ENCODE measurements at places on chromosomes 3 and 15.

- DNase-seq: no peak
These were observed 17.3 kb downstream of the PXK start for GRCh38 chr3:58349792-58350626.

DNA sequence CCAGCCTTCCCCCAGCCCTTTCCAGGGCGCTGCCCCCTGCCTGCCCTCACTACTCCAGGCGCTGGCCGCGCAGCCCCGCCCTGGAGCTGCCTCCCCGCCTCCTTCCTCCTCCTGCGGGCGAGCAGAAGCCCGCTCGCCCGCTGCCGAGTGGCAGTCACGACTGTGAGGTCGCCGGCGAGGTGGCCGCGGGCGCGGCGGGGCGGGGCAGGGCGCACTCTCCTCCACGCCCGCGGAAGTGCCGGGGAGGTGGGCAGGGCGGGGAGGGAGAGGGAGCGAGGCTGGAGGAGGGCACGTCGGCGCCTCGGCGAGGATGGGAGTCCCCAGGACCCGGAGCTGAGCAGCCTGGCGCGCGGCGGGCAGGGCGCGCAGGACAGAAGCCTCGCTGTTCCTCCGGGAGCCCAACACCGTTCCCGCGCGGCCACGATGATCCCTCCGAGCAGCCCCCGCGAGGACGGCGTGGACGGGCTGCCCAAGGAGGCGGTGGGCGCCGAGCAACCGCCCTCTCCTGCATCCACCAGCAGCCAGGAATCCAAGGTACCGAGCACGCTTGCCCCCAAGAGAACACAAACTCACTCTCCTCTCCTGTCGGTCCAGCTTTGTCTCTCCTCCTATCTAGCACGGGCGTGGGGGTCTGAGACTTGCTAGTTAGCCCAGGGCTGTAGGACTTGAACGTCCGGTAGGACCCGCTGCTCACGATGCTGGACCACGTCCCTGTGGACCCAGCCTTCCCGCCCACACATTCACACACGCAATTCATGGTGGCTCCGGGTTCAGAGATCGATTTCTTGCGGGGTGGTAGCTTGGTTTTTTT lies at the start of gene STAC:
Gene STAC, plus strand, starts transcription at position 284 of the 811 bp plus-strand sequence. Its CDS starts 140 bp downstream, at position 424.
- no peak for DNase-seq

DNA sequence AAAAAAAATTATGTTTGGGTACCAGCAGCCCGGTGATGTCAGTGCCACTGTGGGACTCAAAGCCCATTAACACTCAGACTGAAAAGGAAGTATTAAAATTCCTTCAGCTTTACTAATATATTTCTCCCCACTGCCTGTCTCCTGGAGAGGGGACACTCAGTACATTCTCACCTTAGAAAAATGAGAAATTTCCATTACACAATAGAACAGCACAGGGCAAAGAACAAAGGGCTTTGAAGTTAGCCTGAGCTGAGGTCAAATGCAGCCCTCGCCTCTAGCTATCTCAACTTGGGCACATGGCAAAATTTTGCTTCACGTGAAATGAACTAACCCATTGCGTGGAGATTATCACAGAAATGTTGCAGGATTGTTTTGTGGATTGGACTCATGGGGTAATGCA lies 80.8 kb downstream of the RARB start:
- DNase-seq: peak; percentile 65

DNA sequence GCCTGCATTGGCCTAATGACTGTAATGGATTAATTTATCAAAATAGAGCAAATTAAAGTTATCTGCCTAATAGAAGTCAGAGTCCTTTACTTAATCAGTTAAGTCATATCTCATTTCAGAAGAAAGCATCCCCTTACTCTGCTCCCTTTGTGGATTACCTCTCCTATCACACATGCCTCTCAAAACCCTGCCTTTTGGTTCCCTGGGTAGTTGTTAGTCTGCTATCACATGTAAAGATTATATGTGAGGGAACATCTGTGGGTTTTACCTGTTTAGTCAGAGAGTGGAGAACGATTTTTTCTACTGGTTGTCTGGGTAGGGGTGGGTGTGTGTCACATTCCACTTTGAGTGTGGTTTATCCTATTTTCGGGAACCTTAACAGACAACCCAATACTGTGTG lies 16.4 kb downstream of the UBE2E2 start:
- no peak for DNase-seq

GRCh38 chr15:66622591-66623022 lies 56.8 kb upstream of the LCTL start:
- no peak for DNase-seq

GRCh38 chr3:171125010-171125409 lies 98.5 kb upstream of the SLC2A2 start:
- DNase-seq: peak; percentile 70

DNA sequence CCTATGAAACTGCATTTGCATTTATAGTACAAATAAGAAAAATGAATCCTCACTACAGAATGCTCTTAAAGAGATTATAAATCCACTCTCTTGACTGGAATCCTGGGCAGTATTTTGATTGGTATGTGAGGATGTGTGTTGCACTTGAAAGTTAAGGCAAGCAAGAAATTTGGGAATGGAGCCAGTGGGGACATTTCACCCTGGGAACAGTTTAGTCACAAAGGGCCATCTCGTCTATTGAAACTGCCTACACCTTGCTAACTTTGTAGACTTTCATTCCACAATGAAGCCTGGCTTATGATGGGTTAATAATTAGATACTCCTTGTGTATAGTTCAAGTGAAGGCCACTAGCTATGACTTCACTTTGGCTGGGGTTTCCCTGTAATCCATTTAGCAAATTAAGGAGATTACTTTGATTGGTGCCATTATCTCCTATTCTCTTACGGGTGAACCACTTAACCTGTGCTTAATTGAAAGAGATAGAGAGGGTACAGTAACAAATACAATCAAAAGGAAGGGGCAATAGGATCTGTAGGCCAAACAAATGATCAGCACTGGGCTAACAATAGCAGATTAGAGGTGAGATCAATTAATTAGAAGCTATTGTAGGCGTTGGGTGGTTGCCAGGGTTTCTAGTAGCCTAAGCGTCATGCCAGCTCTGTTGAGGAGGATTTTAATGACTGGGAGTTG lies 146.9 kb upstream of the RARB start:
- DNase-seq: no peak

- no peak for DNase-seq
These were observed 70.9 kb downstream of the GMPS start for GRCh38 chr3:155941354-155941753.

GRCh38 chr15:71595846-71596553 lies 214.4 kb upstream of the NR2E3 start:
- peak; percentile 55 for DNase-seq

DNA sequence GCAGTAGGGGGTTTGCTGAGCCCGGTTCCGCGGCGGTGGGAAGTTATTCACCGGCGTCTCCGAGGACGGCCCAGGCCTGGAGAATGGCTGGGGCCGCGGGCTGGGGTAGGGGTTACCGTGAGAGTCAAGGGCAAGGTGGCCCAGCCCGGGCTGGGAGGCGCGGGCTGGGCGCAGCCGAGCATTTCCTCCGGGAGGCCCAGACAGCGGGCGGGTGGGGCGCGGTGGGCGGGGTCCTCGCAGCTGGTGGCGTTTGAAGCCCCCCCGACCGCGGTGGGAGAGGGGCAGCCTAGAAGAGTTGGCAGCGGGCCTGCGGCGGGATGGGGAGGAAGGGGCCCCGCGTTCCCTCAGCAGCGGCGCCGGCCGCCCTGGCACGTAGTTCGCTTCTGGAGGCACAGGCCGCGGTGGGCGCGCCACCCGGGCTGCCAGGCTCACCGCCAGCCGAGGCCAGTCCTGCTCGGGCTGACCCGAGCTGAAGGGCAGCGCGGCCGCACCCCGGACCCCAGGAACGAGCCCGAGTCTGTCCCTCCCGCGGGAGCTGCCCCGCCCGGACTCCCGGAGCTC lies 960 bp upstream of the KLF13 start:
- DNase-seq: peak; percentile 8

DNA sequence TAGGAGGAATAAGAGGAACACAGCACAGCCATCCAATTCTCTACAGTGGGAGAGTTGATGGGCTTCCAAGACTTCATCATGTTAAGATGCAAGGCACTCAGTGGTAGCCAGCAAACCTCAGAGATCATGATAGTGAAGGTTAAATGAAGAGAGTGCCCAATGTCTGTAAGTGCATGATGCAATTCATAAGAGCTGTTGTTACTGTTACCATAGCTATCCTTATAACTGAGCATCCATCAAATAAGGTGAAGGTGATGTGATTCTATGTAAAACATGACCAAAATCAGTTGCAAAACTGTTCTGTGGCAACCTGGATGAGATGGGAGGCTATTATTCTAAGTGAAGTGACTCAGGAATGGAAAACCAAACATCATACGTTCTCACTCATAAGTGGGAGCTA lies 289.7 kb downstream of the MAGI1 start:
- DNase-seq: peak; percentile 66

DNA sequence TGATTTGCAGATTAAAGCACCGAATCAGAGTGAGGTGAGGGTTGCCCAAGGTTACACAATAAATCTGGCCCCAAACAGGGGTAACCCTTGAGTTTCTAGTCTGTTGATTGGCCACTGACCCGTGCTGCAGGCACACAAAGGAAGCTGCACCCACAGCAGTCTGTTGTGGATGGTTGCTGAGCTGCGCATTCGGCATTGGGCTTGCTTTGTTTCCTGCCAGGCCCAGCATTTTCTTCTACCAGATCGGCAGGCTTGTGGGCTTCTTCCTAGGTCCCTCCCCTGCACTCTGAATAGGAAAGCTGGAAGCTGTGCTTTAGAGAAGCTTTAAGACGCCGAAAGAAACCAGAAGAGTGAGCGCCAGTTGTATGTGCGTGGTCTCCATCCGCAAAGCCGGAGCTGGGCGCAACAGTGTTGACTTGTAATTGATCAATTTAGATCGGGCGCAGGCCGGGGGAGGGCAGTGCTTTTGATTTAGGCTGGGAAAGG lies 12.1 kb downstream of the B3GNT5 start:
- peak; percentile 54 for DNase-seq

GRCh38 chr3:193894121-193894863 lies 241.7 kb upstream of the HES1 start:
- DNase-seq: no peak

- peak; percentile 10 for DNase-seq
These were observed 76.2 kb downstream of the LARS2 start for GRCh38 chr3:45464336-45465170.

GRCh38 chr3:12797892-12798558 lies 1.5 kb downstream of the CAND2 start:
- DNase-seq: no peak

DNA sequence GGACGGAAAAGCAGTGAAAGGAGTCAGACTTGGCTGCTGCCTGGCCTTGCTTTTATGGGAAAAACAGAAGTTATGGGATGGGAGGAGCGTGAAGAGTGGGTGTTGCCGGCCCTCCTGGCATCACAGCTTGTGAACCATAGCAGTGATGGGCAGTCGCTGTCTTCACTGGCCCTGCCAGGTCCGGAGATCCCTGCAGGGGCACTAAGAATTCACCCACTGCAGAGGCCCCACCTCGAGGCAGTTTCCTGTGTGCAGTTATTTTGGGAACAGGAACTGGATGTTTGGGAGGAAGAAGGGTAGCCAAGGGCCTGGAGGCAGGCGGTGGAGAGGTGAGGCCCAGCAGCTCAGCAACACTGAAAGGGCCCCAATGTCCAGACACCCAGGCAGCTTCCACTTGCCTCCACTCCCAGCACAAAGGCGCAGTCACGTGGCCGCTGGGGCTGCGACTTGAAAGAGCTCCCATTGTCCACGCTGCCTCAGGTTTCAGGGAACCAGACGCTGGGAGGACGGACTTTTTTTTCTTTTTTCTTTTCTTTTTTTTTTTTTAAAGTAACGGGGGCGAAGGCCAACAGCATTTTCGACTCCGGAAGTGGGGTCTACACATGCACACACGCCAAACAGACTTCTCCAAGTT lies 255.6 kb downstream of the ZNF621 start:
- DNase-seq: no peak

- DNase-seq: no peak
These were observed 816.3 kb downstream of the FHIT start for GRCh38 chr3:60434950-60435349.

GRCh38 chr3:197003461-197004385 lies 25.9 kb downstream of the MELTF start:
- no peak for DNase-seq

DNA sequence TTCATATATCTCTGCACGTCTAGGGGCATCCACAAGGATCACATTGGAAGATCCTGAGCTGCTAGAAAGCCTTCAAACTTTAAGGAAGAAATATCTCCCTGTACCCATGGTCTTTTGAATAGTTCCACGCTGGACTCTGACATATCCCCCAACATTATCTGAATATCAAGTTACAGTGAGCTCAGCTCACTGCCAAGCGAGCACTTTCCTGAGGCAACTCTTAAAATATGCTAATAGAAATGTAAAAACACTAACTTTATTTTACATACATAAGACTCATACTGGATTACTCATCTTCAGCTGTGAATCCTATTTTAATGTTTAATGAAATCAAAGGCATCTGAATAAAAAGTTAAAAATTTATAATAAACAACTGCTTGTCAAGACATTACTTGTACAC lies 420.2 kb upstream of the CCDC54 start:
- no peak for DNase-seq

DNA sequence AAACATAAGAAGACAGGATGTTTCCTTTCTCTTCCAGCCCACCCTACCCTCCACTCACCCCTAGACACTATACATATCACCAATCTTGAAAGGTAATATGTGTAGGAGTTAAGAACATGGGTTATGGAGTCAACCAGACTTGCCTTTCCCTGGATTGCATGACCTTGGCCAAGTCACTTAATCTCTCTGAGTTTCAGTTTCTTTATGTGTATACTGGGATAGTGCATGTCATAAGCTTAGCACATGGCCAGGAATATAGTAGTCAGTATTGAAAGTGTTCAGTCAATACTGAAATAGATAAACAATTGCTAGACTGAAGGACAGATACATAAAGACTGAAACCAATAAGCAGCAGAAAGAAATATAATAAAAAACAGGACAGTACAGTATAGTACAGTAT lies 283.2 kb upstream of the STT3B start:
- DNase-seq: no peak

- no peak for DNase-seq
These were observed 14.9 kb downstream of the MUC4 start for GRCh38 chr3:195796795-195797194.

- no peak for DNase-seq
These were observed 68.7 kb upstream of the RNF7 start for GRCh38 chr3:141669434-141669833.

GRCh38 chr3:111548756-111549155 lies 6.8 kb downstream of the CD96 start:
- no peak for DNase-seq

DNA sequence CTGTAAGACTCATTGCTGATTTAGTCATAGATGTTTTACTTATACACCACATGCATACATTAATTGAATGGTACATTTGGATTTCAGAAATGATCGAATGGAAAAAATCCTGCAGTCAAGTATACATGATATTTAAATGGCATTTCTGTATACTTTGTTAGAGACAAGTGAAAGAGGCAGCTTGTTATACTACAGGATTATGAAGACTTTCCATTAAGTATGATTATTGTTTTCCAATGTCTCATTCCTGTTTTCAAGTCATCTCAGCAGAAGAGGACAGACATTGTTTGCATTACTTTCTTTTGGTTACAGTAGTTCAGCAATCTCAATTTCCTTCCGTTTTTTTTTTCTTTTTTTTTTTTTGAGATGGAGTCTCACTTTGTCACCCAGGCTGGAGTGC lies 36.6 kb upstream of the DPPA4 start:
- no peak for DNase-seq
